ENCODE measurements at places on chromosomes 5 and 9. TPM values are rescaled to one million over a fixed set of nuclear protein-coding genes. Genes with fewer than 3 reads are reported as not detected.

Gene KIF24
- 5.8 TPM for total RNA-seq

GRCh38 chr5:181236471-181236870 lies 7.2 kb downstream of the RACK1 start:
- H3K4me1 ChIP-seq: peaks cover 32% of the 10 kb centered on the region
- H3K36me3 ChIP-seq: peaks cover 41% of the 10 kb centered on the region
- no peaks in the 10 kb centered on the region for H3K27me3 ChIP-seq
- H3K27ac ChIP-seq: peak overlapping the region; percentile 51
- H3K4me3 ChIP-seq: no peak overlapping the region

Gene FCN1
- total RNA-seq: not detected

GRCh38 chr5:146877783-146878475 lies 628 bp downstream of the PPP2R2B start:
- H3K4me1 ChIP-seq: peaks cover 9% of the 10 kb centered on the region
- H3K27me3 ChIP-seq: peaks cover 44% of the 10 kb centered on the region
- H3K36me3 ChIP-seq: no peaks in the 10 kb centered on the region
- DNase-seq: peak; percentile 24
- peak overlapping the region; percentile 89 for H3K4me3 ChIP-seq
- no peak overlapping the region for H3K27ac ChIP-seq

DNA sequence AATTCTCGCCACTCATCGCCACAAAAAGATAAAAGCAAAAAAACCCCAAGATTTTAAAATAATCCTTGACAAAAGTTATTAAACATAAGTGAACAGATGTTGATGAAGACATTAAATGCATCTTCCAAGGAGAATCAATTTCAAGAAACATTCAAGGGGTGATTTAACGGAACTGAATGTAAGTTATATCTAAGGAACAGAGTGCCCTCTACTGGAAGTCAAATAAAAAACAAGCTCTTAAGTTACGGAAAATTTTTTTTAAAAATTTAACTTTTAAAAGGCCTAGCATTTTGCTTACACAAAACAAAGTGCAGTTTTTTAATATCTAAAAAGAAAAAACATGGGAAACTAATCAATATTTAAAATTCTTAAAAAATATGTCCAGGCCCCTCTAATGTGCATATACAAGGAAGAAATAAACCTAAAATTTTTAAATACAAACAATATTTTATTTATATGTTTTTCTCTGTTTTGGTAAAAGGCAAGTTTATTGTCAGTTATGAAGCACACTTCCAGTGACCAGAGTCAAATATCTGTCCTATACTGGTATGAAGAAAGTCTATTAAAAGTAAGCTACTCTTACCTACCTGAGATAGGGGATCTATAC lies 28.0 kb downstream of the TEX10 start:
- no peak overlapping the region for H3K27ac ChIP-seq
- H3K36me3 ChIP-seq: peaks cover 8% of the 10 kb centered on the region
- peaks cover 9% of the 10 kb centered on the region for H3K4me1 ChIP-seq
- DNase-seq: no peak
- no peak overlapping the region for H3K4me3 ChIP-seq

DNA sequence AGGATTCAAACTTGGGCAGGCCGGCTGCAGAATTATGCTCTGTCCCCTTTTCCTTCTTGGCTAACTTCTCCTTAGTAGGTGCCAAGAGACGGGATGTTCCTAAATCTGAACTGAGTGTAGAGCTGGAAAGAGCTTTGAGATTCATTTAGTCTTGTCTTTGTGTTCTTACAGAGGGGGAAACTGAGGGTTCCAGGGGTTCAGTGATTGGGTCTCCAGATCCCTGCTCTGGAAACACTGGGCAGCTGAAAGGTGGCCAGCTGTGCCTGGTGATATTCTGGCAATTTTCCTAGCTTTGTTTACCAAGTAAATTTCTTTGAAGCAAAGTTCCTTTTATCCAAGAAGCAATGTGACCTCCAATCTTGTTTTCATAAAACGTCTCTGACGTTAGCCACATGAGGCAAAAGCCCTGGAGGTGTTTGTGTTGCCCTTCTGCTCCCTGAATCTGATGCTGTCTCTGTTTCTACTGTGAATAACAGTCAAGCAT lies 288.7 kb downstream of the ZSWIM6 start:
- no peak for DNase-seq
- H3K4me3 ChIP-seq: no peak overlapping the region
- peaks cover 39% of the 10 kb centered on the region for H3K27me3 ChIP-seq

DNA sequence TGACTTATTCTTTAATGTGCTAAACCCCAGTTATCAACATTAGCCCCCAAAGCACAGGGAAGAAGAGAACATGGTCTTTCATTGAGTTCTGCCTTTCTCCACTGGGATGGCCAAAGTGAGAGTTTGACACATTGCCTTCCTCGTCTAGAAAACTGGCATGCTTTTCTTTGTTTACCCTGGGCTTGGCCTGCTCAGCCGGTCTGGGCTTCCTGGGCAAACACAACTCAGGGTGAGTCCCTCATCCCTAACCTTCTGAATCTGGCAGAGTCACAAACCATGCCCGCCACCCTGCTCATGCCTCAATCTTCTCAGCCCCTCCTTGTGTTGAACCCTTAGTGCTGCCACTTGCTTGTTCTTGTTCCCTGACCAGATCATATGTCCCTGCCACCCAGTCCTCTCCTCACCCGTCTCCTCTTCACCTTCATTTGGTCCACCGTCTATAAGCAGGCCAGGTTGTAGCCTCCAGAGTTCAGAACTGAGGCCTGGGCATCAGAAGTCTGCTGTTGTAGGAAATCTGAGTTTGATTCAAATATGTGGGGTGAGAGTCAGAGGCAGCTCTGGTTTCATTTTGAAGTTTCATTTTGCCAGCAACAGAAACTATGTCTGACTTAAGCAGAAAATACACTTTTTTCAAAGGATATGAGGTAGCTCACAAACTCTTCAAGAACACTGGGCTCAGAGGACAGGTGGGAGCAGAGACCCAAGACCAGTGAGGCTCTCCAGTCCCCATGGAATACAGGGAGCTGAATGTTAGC lies 217.6 kb downstream of the NDUFS4 start:
- H3K36me3 ChIP-seq: no peaks in the 10 kb centered on the region
- no peaks in the 10 kb centered on the region for H3K27me3 ChIP-seq
- H3K4me1 ChIP-seq: peaks cover 18% of the 10 kb centered on the region
- peak overlapping the region; percentile 32 for H3K27ac ChIP-seq
- peak overlapping the region; percentile 20 for H3K4me3 ChIP-seq

GRCh38 chr9:83005361-83005760 lies 57.6 kb downstream of the RASEF start:
- H3K36me3 ChIP-seq: no peaks in the 10 kb centered on the region
- H3K27ac ChIP-seq: no peak overlapping the region
- no peaks in the 10 kb centered on the region for H3K4me1 ChIP-seq

Gene NEUROG1
- total RNA-seq: not detected

Gene PIP5K1B
- 2.5 TPM for total RNA-seq

DNA sequence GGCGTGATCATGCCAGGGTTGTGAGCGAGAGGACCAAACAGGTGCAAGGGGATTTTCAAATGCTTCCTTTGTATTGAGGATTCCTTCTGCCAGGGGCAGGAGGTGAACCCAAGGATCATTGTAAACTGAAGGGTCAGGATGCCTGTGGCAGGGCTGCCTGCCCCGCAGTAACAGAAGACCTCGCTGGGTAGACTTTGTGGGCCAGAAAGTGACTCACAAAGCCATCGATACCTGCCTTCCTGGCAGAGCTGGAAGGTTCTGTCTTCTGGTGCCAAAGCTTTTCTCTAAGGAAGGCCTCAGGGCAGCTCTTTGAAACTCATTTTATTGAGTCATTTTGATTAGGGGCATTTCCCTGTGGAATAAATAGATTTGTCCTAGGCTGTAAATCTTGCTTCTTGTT lies 223.4 kb downstream of the ICE1 start:
- no peak overlapping the region for H3K27ac ChIP-seq
- H3K27me3 ChIP-seq: peaks cover 11% of the 10 kb centered on the region
- DNase-seq: no peak

Gene WDR36
- total RNA-seq: 34.8 TPM

Gene PFN3
- not detected for total RNA-seq

DNA sequence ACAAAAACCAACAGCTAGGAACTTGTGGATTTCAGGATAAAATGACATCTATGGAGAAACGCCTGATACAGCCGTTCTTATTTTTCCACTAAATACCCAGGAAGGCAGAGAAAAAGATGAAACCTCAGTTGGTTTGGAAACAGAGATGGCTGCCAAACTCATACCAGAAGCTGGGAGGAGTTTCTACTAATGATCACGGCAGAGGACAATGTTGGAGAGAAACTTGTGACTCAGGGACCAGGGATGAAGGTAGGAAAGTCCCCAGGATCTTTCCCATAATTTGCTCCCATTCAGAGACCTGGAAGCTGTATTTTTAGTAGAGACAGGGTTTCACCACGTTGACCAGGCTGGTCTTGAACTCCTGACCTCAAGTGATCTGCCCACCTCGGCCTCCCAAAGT lies 187.1 kb upstream of the IER5L start:
- H3K27me3 ChIP-seq: no peaks in the 10 kb centered on the region
- peaks cover 2% of the 10 kb centered on the region for H3K36me3 ChIP-seq
- no peak overlapping the region for H3K27ac ChIP-seq
- H3K4me1 ChIP-seq: no peaks in the 10 kb centered on the region
- H3K4me3 ChIP-seq: no peak overlapping the region
- no peak for DNase-seq

- peaks cover 13% of the 10 kb centered on the region for H3K36me3 ChIP-seq
- peaks cover 39% of the 10 kb centered on the region for H3K4me1 ChIP-seq
- H3K27me3 ChIP-seq: no peaks in the 10 kb centered on the region
- no peak for DNase-seq
These were observed 234.8 kb downstream of the AUH start for GRCh38 chr9:91126761-91127445.

Gene SLC34A3
- 0.14 TPM for total RNA-seq

Gene ZNF622
- total RNA-seq: 42.7 TPM

GRCh38 chr5:112419164-112419985 lies at the start of gene EPB41L4A:
EPB41L4A (minus strand) TSS chr5:112419277; CDS start chr5:112419039, 238 bp downstream.
- DNase-seq: peak; percentile 6
- peak within 1 kb of the TSS; percentile 86 for H3K4me3 ChIP-seq
- H3K27ac ChIP-seq: peak within 1 kb of the TSS; percentile 56
- no peaks in the 10 kb centered on the region for H3K36me3 ChIP-seq
- H3K4me1 ChIP-seq: peaks cover 10% of the 10 kb centered on the region

GRCh38 chr5:77102549-77102948 lies 15.5 kb upstream of the ZBED3 start:
- peaks cover 18% of the 10 kb centered on the region for H3K4me1 ChIP-seq
- H3K36me3 ChIP-seq: peaks cover 1% of the 10 kb centered on the region
- H3K27ac ChIP-seq: no peak overlapping the region
- DNase-seq: no peak
- no peaks in the 10 kb centered on the region for H3K27me3 ChIP-seq
- H3K4me3 ChIP-seq: no peak overlapping the region

GRCh38 chr5:6754766-6755165 lies 41.5 kb downstream of the TENT4A start:
- H3K27ac ChIP-seq: no peak overlapping the region
- no peak for DNase-seq
- no peaks in the 10 kb centered on the region for H3K27me3 ChIP-seq
- no peak overlapping the region for H3K4me3 ChIP-seq

Gene PRLR
- not detected for total RNA-seq

GRCh38 chr5:6118691-6119090 lies 259.7 kb downstream of the MED10 start:
- H3K4me3 ChIP-seq: no peak overlapping the region
- no peak overlapping the region for H3K27ac ChIP-seq

DNA sequence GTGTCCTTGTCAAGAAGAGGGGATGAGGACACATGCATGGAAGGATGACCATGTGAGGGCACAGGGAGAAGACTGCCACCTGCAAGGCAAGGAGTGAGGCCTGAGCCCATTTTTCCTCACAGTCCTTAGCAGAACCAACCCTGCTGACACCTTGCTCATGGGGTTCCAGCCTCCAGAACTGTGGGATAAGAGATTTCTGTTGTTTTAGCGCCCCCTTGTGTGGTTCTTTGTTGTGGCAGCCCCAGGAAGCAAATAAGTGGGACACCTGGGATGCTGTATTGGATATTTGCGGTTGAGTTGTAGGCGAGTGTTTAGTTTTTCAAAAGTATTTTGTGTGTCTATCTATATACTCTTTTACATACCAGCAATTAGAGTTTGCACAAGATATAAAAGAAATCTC lies 206.4 kb downstream of the NXNL2 start:
- no peaks in the 10 kb centered on the region for H3K36me3 ChIP-seq
- no peak overlapping the region for H3K27ac ChIP-seq
- H3K4me1 ChIP-seq: no peaks in the 10 kb centered on the region
- no peak overlapping the region for H3K4me3 ChIP-seq
- peaks cover 29% of the 10 kb centered on the region for H3K27me3 ChIP-seq
- DNase-seq: peak; percentile 12

DNA sequence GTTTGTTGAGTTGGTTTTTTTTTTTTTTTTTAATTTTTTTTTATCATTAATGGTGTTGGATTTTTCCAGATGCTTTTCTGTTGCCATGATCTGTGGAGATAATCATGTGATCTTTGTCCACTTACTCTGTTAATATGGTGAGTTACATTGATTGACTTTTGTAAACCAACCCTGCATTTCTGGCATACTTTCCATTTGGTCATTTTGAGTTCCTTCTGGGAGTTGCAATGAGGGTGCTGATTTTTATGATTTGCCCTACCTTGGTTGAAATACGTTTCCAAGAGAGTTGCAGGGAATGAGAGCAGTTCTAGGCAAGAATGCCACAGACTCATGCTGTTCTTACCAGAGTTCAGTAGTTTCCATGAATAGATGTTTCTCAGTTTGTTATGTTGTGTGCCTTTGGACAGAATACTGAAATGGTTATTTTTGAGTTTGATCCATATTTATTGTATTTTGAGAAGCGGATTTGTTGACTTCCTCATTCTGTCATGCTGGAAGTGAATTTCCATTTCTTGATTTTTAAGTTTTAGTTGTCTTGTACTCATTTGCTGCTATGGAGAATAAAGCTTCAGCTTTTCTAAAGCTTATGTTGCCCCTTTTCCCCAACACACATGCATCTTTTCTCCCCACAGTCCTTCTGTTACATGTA lies 69.0 kb downstream of the SCAMP1 start:
- peaks cover 12% of the 10 kb centered on the region for H3K36me3 ChIP-seq
- no peak overlapping the region for H3K27ac ChIP-seq
- H3K4me3 ChIP-seq: no peak overlapping the region
- no peak for DNase-seq
- no peaks in the 10 kb centered on the region for H3K27me3 ChIP-seq
- no peaks in the 10 kb centered on the region for H3K4me1 ChIP-seq

Gene HTR1A
- total RNA-seq: not detected

DNA sequence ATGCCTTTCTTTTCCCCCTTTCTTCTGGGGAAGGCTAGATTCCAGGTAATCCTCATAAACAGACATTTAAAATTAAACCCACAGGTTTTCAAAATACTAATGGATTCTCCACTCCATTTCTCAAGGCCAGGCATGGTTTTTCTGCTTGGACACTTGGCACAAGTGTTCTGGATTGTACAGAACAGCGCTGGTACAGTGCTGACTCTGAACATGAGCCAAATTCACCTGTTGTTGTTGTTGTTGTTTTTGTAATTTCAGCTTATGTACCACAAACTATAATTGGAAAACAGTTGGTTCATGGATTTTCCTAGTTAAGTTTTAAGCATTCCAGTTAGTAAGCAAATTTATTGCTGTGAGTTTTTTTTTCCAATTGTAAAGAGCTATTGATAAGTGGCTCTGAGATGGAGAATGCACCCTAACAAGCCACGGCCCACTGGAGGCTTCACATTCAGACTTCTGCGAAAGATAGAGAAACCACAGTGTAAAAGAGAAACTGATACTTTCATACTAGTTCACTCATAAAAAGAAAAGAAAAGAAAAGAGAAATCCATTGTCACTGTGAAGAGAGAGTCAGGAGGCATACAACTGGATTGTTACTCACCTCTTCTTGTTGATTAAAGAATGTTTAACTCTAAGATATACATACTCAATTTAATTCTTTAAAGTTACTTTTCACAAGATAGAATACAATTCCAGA lies 16.2 kb upstream of the ITGA1 start:
- peak; percentile 40 for DNase-seq
- H3K27ac ChIP-seq: peak overlapping the region; percentile 34
- peaks cover 2% of the 10 kb centered on the region for H3K36me3 ChIP-seq

GRCh38 chr5:169728-170094 lies 21.6 kb upstream of the LRRC14B start:
- H3K36me3 ChIP-seq: no peaks in the 10 kb centered on the region
- no peak for DNase-seq

Gene AJM1
- total RNA-seq: 5.3 TPM

Measured in activated T-cell treated with anti-CD3 and anti-CD28 coated beads, Interleukin-2, amount 50 U/mL, for 72 hours (primary cell).